ENCODE measurements at places on chromosomes 3 and 15.

DNA sequence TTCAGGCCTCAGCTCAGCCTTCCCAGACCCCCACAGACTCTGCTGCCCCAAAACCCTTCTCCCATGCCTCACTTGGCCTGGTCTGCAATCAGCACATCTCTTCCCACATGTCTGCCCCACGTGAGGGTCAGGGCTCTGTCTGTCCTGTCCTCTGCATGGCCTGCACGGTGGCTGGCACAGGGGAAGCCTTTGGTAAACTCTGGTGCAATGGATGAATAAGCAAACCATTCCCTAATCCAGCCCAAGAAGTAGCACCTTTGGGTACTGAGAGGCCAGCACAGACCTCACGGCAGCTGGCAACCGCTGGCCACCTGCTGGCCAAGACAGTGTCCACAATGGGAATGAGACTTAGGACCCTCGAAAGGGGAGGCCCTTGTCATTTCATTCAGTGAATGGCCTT is 27.7 kb downstream of the ABTB1 start:
- no peak for DNase-seq

DNA sequence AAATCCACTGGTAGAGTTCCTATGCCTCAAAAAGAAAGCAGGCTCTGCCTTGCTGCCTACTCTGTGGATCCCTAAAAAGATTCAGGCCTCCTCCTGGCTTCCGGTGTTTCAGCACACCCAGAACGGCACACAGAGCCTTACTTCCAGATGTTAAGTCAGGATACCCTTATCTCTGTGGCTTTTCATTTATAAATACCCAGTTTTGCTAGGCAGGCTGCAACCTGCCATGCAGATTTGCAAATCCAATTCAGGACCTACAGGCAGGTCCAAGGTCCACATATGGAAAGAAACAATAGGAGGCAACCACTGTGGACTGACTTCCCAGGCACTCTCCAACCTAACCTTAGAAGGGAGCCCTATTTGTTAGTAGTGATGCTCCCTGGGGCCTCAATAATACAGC is 30.7 kb downstream of the EFL1 start:
- no peak for DNase-seq

DNA sequence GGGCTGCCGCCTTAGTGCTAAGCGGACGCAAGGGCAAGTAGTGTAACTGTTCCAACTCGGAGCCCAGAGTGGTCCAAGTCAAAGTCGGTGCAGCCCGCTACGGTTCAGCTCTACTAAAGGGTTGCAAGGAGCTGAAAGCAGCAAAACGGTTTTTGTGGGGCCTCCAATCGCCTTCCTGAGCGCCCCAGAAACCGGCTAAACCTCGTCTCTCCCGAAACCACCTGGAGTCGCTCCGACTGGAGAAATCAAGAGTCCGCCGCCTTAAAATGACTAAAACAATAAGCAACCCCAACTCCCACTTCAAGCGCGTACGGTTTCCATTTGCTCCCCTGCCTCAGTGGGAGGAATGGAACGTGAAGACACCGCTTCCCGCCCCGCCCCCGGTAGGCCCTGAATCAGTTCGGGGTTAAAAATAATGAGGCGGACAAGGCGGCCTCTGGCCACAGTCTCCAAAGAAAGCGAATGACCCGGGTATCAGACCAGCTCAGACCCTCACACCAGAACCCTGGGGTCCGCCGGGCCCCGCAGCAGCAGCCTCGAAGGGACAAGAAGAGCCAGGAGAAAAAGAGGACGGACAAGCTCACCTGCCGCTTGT is 401 bp downstream of the SEC11A start:
- DNase-seq = no peak

GRCh38 chr3:58107597-58107996 is 99.4 kb downstream of the FLNB start:
- no peak for DNase-seq

- no peak for DNase-seq
Observed at GRCh38 chr15:80946576-80946975, 43.0 kb downstream of the MESD start.

DNA sequence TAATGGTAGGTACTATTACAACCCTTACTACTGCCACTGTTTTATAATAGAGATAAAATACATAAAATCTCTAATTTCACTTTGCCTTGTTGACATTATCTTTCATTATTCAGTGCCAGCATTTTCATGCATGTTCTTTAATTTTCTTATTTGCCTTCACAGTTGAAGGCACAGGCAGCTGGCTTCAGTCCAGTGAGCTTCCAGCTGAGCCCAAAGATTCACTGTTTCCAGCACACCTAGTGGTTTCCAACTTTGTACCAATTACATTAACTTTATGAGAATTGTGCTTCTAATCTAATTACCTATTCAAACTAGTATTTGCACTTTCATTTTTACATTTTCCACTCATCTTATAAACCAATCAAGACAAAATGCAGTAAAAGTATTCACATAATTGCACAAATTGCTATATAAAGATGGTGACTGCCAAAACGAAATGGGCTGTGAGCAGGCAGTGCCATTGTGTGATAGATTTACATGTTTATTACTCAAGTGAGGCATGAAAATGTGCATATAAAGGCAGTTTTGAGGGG is 228.3 kb downstream of the MFSD1 start:
- DNase-seq = no peak

GRCh38 chr3:182787302-182788036 is 5.8 kb upstream of the ATP11B start:
- no peak for DNase-seq

- no peak for DNase-seq
Observed at GRCh38 chr3:69560818-69561217, 174.9 kb upstream of the FRMD4B start.

DNA sequence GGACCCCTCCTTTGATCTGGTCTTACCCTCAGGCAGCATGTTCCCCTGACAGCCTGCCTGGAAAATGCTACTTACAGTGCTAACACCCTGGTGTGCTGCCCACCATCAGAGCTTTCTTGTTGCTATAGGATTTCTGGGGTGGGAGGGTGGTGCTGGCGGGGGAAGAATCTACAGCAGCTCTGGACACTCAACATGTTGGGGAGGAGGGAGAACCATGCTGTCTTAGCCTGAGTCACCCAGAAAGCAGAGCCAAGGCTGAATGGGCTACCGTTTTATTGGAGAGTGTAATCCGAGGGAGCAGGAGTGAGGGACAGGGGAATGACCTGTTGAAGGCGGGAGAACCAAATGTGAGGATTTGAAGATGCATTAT is 45.6 kb downstream of the MFSD1 start:
- no peak for DNase-seq

- no peak for DNase-seq
Observed at GRCh38 chr15:66692391-66692790, 9.6 kb upstream of the SMAD6 start.
